NCI-H774 (cell line): ENCODE measurements at places on chromosomes 2 and 18.

- no peak for DNase-seq
Measured at GRCh38 chr2:226747288-226747687, 52.3 kb downstream of the IRS1 start.

GRCh38 chr2:76295762-76296161, 585.0 kb upstream of the GCFC2 start:
- DNase-seq, result no peak

DNA sequence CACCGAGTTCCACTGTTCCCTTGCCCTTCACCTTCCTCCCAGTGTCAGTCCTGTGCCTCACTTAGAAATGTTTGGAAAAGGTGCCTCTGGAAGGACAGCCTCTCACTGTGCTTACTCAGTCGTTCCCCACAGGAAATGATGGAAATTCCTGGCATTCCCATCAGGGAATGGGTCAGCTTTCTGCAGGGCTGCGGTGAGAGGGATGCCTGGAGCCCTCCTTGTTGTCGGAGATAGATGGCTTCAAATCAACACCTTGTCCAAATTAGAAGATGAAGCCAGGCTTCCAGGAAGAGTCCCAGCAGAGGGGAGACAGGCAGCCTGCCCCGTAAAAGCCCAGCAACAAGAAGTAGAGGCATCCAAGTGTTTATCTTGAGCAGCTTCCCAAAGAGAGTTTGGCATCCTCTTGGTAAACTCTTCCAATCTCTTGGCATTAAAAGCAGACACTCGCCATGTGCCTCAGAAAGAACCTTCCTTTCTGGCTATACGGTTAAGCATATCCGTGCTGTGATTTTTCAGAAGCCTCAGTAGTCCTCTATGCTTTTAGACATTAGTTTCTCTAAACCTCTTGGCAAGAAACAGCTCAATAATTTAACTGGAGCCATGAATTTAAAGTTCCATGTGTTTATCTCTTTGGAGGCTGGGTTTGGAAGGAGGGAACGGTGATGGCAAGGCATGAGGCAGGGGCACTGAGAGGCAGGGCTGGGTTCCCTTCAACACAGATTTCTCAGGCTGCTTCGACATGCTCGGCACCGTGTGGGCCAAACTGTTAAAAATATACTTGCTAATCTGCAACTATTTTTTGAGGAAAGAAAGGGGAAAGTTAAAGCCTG, 25.1 kb downstream of the COLEC12 start:
- no peak for DNase-seq

- DNase-seq, result peak; percentile 84
Measured at GRCh38 chr2:235493775-235494715, at the start of gene AGAP1. Gene AGAP1, plus strand, starts transcription at chr2:235494043.

- DNase-seq, result no peak
Measured at GRCh38 chr2:9674891-9675414, 44.2 kb upstream of the YWHAQ start.

DNA sequence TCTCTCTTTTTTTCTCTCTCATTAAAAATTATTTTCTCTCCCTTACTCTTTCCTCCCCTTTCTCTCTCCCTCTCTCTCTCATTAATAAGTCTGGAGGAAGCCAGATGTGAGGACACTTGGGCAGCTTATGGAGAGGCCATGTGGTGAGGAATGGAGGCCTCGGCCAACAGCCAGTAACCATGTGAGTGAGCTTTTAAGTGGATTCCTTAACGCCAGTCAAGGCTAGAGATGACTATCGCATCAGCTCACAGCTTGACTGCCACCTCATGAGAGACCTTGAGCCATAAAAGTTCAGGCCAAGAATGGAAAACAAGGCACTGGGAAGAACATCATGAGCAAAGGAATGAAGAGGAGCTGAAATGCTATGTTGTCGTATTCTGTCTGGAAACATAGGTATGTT, 39.1 kb downstream of the ETAA1 start:
- no peak for DNase-seq

DNA sequence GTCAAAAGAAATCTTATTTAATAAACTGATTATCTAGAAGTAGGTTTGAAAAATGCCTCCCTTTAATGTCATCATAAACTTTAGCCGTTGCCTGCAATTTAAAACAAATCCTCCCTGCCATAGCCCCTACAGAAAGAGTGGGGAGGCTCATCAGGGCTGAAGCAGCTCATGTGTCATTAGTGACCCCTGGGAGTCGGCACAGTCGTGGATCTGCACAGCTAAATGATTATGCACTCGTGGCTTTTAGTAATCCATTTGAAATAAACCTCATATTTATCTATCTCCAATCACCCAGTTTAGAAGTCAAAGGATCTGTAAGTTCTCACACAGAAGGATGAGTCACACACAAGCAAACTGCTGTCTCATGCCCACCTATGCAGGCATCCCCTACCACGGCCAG, 277.3 kb downstream of the SS18 start:
- DNase-seq, result no peak
